ENCODE measurements at places on chromosomes 6 and 20.

DNA sequence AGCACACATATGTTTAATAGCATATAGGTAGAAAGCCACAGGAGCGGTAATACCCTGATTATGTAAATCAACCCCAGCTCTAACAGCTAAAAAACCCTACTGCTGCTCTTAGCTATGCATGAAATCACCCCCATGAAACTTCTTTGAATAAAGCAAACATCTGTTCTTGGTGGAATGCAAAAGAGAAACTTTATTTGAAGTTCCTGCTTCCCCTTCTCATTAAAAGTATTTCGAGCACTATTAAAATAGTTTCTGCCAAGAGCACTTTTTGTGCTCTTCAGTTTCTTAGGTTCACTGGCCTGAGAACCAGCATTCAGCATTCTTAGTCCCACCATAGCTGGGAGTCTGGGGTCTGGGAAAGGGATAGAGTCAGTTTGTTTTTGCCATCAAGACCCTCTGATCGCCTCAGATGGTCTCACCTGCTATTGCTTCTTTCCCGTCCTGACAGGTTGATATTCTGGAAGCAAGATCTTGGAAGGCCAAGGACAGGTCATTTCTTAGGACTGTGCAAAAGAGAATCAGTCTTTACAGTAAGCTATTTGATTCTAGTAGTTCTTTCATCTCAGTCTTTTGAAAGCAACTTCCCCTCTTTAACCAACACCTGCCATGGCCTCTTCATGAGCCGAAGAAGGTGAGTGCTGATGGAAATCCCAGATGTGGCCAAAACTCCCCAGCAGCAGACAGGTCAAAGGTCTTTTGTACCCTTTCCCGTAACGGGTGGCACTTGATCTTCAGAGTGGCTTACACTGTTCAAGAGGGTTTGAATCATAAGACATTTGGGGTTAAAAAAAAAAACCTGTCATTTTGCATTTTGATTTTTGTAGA lies 76.5 kb upstream of the TMEM170B start:
- DNase-seq: no peak

- DNase-seq: no peak
These were observed 152.2 kb downstream of the SLC16A10 start for GRCh38 chr6:111239461-111239860.

DNA sequence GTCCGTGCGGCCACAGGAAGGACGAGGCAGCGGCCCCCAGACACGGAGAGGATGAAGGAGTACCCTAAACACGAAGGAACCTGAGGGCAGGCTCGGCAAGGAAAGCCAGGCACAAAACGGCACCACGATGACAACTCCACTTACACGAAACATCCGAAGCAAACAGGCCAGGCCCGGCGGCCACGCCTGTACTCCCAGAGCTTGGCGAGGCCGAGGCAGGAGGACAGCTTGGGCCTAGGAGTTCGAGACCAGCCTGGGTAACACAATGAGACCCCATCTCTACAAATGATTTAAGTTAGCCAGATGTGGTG lies 13.4 kb downstream of the KCNQ2 start:
- DNase-seq: no peak

- DNase-seq: no peak
These were observed 15.6 kb upstream of the NOTCH4 start for GRCh38 chr6:32239462-32239861.
